ENCODE measurements at places on chromosomes 2 and 18. TPM values are rescaled to one million over a fixed set of nuclear protein-coding genes. Genes with fewer than 3 reads are reported as not detected.

The LOXHD1 gene
- total RNA-seq: not detected

The GPBAR1 gene
- 1.4 TPM for total RNA-seq

The IFT172 gene
- 14.6 TPM for total RNA-seq

The SLC11A1 gene
- 0.88 TPM for total RNA-seq

The LINC00305 gene
- not detected for total RNA-seq

The DNAJC5G gene
- total RNA-seq: not detected

The ICA1L gene
- 4.3 TPM for total RNA-seq

The REG1A gene
- not detected for total RNA-seq

The LBX2 gene
- not detected for total RNA-seq

The AQP12A gene
- not detected for total RNA-seq

The MEP1B gene
- total RNA-seq: not detected

The NETO1 gene
- total RNA-seq: not detected

The ST8SIA3 gene
- total RNA-seq: not detected

The TSPYL6 gene
- not detected for total RNA-seq

- H3K4me3 ChIP-seq: no peak overlapping the region
- DNase-seq: no peak
- H3K36me3 ChIP-seq: no peaks in the 10 kb centered on the region
Measured at GRCh38 chr2:164145093-164145987, 409.5 kb upstream of the FIGN start.

DNA sequence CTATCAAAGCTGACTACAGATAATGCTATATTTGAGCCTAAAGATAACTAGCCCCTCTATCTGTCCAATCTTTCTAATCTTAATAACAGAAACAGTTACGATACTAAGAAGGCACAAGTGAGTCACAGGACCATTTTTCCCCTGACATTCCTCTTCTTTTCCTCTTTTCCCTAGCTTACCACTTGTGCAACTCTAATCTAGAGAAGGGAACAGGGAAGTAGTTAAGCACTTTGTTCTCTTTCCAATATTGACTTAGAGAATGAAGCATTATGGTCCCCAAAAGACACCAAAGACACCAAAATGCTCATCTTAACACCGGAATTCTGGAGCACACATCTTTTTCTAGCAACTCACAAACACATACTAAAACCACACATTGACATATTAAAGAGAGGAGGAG, 1.8 kb downstream of the PDE11A start:
- H3K4me1 ChIP-seq: peaks cover 10% of the 10 kb centered on the region
- peaks cover 6% of the 10 kb centered on the region for H3K27me3 ChIP-seq
- H3K4me3 ChIP-seq: no peak overlapping the region
- no peak overlapping the region for H3K27ac ChIP-seq
- DNase-seq: no peak

DNA sequence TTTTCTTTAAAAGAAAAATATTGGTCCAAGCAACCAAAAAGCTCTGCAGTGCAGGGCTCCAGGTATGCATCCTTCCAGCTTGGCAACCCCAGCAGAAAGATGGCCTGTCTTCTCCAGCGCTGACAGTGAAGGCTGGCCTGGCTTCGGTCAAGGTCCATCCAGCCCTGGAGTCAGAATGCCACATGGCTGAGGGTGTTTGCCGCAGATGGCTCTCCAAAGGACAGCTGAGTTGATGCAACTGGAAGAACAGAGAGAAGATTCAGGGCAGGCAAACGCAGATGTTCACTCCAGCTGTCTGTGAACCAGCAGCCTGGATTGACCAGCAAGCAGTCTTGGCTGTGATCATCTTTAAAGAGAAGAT, 51.4 kb downstream of the MARCO start:
- peaks cover 13% of the 10 kb centered on the region for H3K27me3 ChIP-seq
- H3K4me1 ChIP-seq: no peaks in the 10 kb centered on the region
- no peaks in the 10 kb centered on the region for H3K36me3 ChIP-seq
- H3K4me3 ChIP-seq: no peak overlapping the region

DNA sequence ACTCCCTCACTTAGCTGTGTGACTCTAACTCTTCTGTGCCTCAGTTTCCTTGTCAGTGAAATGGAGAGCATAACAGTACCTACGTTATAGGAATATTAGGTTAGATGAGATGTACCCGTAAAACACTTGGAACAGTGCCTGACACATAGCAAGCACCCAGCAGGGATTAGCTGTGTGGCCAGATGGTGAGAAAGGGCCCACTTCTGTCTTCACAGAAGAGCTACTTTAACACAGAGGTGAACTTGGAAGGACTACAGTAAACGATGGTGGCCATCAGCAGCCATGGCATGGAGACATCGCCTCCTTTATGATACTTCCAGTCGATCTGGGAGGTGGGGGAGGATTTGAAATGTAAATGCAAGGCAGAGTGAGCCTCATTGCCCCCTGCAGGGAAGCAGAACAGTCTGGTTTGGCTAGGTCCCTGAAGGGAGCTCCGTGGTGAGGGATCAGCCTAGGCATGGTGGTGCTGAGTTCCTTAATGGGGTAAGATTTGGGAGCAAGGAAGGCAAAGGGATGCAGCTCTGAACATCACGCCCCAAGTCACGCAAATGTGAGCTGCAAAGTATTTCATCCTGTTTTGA, 101.7 kb upstream of the ALPP start:
- DNase-seq: no peak
- no peak overlapping the region for H3K4me3 ChIP-seq
- no peaks in the 10 kb centered on the region for H3K27me3 ChIP-seq
- H3K4me1 ChIP-seq: no peaks in the 10 kb centered on the region
- H3K36me3 ChIP-seq: peaks cover 7% of the 10 kb centered on the region

- no peaks in the 10 kb centered on the region for H3K27me3 ChIP-seq
- peaks cover 15% of the 10 kb centered on the region for H3K4me1 ChIP-seq
- no peak for DNase-seq
- no peaks in the 10 kb centered on the region for H3K36me3 ChIP-seq
- peak overlapping the region; percentile 89 for H3K27ac ChIP-seq
Measured at GRCh38 chr2:30446602-30447148, 371 bp upstream of the LCLAT1 start.

- no peaks in the 10 kb centered on the region for H3K27me3 ChIP-seq
- no peak overlapping the region for H3K27ac ChIP-seq
Measured at GRCh38 chr2:40751981-40752380, 300.1 kb upstream of the SLC8A1 start.

DNA sequence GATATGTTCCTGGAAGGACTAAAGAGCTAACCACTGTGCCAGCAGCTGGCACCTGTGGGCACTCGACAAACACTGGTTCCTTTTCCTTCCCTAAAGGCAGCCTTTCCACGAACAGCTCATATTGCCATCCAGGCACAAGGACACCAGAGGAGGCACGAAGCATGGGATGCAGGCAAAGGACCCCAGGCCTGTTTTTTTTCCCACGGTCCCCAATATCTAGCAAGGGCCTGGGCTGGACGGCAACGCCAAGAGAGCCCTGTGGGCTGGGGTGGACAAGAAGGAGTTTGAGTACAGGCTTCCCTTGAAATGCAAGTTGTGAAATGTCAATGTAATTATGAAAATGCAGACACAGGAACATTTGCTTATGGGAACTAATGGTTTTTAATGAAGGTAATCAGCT, 135.9 kb downstream of the CYP26B1 start:
- no peaks in the 10 kb centered on the region for H3K27me3 ChIP-seq
- no peak for DNase-seq
- no peaks in the 10 kb centered on the region for H3K4me1 ChIP-seq
- no peaks in the 10 kb centered on the region for H3K36me3 ChIP-seq

DNA sequence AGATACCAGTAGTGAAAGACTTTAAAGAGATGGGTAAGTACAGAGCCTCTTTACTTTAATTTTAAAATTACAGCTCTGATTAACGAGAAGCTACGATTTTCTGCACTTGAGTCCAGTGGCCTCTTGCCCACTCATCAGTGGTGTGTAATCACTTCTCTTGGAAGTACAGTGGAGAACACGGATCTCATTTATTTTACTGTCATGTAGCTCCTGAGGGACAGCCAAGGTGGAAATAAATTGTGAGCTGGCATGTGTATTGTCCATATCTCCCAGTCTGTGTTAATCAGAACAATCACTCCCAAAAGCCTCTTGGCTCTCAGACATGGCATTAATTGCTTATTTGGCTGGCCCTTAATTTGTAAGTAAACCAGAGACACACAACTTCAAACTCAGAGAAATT, 69.4 kb downstream of the LOXHD1 start:
- no peaks in the 10 kb centered on the region for H3K4me1 ChIP-seq
- no peaks in the 10 kb centered on the region for H3K27me3 ChIP-seq
- no peak overlapping the region for H3K4me3 ChIP-seq
- H3K36me3 ChIP-seq: no peaks in the 10 kb centered on the region
- DNase-seq: no peak
- H3K27ac ChIP-seq: no peak overlapping the region

DNA sequence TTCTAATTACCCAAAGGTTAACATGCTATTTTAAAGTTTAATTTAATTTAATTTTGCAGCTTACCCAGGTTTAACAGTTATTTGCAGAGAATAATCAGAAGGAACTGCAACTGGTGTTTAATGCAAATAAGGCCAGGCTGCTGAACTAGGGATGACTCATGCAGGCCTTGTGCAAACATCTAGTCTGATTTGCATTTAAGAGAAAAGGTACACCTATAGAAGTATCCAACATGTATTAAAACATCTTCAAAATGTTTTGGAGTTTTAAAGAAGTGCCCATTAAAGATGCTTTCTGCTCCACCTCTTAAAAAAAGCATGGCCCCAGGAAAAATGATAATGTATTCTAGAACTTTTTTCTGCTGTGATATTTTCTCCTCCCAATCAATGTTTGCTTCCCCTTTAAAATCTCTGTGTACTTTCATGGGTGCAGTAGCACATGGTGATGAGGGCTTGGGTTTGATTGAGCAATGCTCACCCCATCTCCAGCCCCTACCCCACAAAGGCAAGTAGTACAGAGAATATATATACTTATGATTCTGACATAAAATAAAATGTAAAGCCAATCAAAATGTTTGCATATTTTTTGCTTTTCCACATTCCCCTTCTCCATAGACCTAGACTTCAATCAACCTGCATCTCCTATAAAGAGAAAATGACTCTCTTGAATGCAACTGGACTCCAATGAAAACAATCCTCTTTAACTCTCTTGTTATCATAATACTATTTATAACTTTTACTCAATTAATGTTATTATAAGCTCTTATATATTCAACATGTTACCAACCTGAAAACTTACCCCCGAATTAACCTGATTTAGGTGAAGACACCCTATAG, 54.1 kb downstream of the ATP8B1 start:
- H3K4me1 ChIP-seq: no peaks in the 10 kb centered on the region
- no peaks in the 10 kb centered on the region for H3K36me3 ChIP-seq
- H3K27me3 ChIP-seq: no peaks in the 10 kb centered on the region

GRCh38 chr2:233247116-233247515, 4.4 kb upstream of the ATG16L1 start:
- H3K4me3 ChIP-seq: no peak overlapping the region
- H3K4me1 ChIP-seq: peaks cover 25% of the 10 kb centered on the region
- DNase-seq: no peak
- no peaks in the 10 kb centered on the region for H3K27me3 ChIP-seq
- H3K27ac ChIP-seq: peak overlapping the region; percentile 60
- no peaks in the 10 kb centered on the region for H3K36me3 ChIP-seq

DNA sequence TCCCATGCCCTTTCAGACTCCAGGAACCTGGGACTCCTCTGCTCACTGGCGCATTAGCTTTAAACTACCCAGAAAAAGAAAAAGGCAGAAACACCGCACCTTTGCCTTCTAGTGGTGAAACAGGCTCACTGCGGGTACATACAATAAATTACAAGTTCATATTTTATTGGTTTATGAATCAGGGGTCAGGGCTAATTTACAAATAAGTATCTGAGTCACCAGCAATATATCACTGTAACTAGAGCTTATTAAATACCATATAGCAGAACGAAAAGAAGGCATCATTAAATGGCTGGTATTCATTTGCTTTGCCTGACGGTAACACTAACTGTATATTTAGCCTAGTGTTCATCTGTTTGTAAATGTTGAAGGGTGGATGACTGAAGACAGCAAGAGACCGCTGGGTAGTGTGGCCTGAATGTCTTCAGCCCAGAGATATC, 26.9 kb upstream of the DTNB start:
- DNase-seq: peak; percentile 14
- no peaks in the 10 kb centered on the region for H3K4me1 ChIP-seq
- no peak overlapping the region for H3K4me3 ChIP-seq
- no peaks in the 10 kb centered on the region for H3K36me3 ChIP-seq
- no peak overlapping the region for H3K27ac ChIP-seq

GRCh38 chr18:22951823-22952222, 18.7 kb downstream of the RBBP8 start:
- no peak for DNase-seq
- no peaks in the 10 kb centered on the region for H3K4me1 ChIP-seq
- H3K27ac ChIP-seq: no peak overlapping the region
- no peaks in the 10 kb centered on the region for H3K27me3 ChIP-seq
